ENCODE measurements at places on chromosomes 16 and 17.

GRCh38 chr17:17740615-17741348 lies 59.5 kb downstream of the RAI1 start:
- peak; percentile 33 for DNase-seq

GRCh38 chr17:73105431-73105830 lies 12.9 kb upstream of the SLC39A11 start:
- no peak for DNase-seq

GRCh38 chr16:75053791-75054555 lies 55.1 kb downstream of the ZNRF1 start:
- DNase-seq = no peak

DNA sequence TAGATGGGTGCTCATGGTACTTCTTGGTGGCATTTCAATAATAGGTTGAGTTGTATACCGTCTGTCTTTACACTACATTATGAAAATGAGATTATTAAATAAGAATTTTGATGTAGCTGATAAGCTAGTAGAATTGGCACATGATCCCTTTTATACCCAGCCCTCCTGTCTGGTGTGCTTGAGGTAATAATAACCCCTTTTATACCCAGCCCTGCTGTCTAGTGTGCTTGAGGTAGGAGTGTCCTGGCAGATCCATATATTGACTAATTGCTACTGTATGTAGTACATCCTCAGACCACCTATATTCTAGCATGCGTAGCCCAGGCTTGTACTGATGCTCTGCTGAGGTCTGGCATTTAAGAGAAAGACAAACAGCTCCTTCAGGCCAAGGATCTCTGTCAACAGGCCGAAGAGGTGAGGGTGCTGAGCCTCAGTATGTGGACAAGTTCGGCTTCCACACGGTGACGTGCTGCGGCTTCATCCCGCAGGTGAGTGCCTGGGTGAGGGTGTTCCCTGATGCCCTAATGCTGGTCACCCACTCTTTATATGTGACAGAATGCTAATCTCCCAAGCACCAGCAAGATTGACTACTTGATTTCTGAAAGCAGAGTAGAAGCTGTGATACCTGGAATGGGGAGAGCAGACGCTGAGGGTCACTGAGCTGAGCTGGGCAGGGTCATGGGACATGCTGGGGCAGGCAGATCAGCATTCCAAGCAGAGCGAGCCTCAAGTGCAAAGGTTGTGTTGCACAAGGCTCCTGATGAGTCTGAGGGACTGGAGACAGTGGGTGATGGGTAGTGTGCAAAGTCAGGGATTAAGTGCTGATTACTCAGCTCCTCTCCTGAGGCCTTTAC lies 5.7 kb downstream of the FN3K start:
- no peak for DNase-seq

GRCh38 chr17:395179-395578 lies 42.6 kb upstream of the RPH3AL start:
- DNase-seq = no peak
